GF-D8 (cell line): ENCODE measurements at places on chromosomes 6 and 20.

- DNase-seq, result no peak
Measured at GRCh38 chr20:61933951-61934715, 131.5 kb downstream of the TAF4 start.

DNA sequence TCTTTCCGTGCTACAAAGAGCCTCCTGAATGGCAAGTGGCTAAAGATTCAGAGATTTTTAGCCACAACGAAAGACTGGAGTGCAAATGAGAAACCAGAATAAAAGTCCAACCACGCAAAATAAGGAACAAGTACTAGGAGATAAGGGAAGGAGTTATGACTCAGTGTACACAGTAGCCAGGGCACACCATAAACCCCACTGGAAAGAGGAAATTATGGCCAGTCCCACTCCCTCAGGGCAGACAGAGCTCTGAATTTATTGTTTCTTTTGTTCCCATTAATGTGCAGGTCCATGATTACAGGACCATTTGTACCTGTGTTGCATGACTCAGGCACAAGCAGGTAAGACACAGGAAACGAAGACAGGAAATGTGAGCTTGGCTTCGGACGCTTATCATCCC, 150.3 kb upstream of the PREP start:
- no peak for DNase-seq

DNA sequence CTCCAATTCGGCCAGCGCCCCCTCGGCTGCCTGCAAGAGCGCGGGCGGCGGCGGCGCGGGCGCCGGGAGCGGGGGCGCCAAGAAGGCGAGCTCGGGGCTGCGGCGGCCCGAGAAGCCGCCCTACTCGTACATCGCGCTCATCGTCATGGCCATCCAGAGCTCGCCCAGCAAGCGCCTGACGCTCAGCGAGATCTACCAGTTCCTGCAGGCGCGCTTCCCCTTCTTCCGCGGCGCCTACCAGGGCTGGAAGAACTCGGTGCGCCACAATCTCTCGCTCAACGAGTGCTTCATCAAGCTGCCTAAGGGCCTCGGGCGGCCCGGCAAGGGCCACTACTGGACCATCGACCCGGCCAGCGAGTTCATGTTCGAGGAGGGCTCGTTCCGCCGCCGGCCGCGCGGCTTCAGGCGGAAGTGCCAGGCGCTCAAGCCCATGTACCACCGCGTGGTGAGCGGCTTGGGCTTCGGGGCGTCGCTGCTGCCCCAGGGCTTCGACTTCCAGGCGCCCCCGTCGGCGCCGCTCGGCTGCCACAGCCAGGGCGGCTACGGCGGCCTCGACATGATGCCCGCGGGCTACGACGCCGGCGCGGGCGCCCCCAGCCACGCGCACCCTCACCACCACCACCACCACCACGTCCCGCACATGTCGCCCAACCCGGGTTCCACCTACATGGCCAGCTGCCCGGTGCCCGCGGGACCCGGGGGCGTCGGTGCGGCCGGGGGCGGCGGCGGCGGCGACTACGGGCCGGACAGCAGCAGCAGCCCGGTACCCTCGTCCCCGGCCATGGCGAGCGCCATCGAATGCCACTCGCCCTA, 963 bp downstream of the FOXF2 start:
- DNase-seq, result no peak

DNA sequence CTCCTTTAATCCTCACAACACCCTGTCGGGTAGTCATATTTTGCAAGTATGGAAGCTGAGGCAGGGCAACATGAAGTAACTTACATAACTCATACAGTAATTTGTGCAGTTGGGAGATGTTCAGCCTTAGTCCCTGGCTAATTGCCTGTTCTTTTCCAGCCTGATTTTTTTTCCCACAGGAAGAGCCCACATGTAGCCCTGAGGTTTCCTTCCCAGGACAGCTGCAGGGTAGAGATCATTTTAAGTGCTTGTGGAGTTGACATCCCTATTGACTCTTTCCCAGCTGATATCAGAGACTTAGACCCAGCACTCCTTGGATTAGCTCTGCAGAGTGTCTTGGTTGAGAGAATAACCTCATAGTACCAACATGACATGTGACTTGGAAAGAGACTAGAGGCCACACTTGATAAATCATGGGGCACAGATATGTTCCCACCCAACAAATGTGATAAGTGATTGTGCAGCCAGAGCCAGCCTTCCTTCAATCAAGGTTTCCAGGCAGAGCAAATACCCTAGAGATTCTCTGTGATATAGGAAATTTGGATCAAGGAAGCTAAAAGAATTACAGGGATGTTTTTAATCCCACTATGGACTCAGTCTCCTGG, 5.0 kb upstream of the BTN2A1 start:
- DNase-seq, result no peak

DNA sequence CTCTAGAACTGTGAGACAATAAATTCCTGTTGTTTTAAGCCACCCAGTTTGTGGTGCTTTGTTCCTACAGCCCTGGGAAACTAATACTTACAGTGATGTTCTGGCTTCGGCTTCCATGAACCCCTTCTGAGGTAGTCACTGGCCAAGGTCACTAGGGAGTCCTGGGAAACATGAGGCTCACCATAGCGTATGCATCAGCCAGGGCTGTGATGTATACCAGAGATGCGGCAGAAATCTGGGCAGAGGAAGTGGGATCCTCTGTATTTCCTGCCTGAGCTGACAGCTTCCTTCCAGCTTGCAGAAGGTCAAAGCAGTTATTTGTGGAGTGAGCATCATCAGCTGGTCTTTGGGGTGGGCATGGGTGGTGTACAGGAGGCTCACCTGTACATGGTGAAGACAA, 27.9 kb downstream of the KAT14 start:
- DNase-seq, result no peak

DNA sequence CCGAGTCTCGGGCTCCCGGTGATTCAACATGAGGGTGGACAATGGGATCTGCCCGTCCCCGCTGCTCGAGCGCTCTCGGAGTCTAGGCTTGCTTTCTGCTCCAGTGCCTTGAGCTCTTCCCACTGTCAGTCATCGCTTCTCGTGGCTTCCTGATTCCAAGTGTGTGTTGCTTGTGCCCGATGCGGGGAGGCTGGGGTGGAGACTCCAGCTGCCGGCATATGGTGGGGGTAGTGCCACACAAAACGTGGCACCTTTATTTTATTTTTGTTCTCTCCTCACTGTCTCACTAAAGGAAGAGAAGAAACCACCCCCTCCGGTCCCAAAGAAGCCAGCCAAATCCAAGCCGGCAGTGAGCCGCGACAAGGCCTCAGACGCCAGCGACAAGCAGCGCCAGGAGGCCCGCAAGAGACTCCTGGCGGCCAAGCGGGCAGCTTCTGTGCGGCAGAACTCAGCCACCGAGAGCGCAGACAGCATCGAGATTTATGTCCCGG, 14.8 kb upstream of the MYL9 start:
- DNase-seq, result no peak

- no peak for DNase-seq
Measured at GRCh38 chr6:82035526-82035925, 212.0 kb downstream of the IBTK start.

GRCh38 chr20:22732751-22733150, 148.4 kb upstream of the FOXA2 start:
- no peak for DNase-seq

- no peak for DNase-seq
Measured at GRCh38 chr6:158805698-158806377, 13.3 kb downstream of the EZR start.

DNA sequence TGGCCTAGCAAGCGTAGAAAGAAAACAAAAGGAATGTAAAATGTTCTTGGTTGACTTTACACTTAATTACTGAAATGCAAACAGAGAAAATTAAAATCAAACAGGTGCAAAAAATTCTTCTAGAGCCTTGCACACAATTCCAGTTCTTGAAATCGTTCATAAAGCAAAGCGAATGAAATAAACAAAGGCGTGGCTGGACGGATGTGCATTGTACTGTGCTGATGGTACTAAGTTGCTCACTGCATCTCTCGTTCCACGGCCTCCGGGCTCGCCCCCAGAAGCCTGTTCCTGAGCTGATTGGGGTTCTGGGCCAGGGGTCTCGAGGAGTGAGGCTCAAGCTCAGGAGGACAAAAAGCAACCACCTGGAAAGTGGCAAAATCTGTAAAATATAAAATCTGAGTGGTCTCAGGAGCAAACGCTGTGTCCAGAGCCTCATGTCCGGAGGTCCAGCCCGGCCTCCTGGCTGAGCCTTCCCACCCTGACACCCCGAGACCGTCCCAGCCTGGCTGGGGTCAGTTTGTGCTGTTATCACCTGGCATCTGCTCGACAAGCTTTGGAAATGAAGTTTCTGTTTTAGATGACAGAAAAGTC, 71.3 kb downstream of the TTLL2 start:
- DNase-seq, result no peak

- no peak for DNase-seq
Measured at GRCh38 chr6:69489970-69490369, 306.8 kb downstream of the LMBRD1 start.

DNA sequence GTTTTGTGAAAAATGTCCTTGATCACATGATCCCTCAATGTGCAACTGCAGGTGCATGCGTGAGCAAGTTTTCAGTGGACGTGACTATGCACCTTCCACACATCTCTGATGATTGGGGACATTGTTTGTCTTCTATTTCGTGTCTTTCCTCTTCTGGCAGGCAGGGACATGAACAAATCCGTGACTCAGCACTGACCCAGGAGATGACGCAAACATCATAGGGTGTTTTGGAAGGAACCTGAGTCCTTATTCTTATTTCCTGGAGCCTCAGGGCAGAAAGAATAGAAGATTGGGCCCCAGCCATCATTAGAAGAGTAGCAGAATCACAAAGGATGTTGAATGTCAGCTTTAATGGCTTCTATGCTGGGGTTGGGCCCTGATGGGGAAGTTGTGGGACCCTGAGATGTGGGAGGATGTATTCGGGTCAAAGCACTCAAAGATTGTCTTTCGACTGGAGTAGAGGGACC, 11.9 kb upstream of the SIRPD start:
- DNase-seq, result peak; percentile 43

GRCh38 chr6:143063631-143064030, 2.9 kb downstream of the AIG1 start:
- DNase-seq, result no peak

- DNase-seq, result no peak
Measured at GRCh38 chr6:50180646-50181045, 130.9 kb upstream of the DEFB112 start.

DNA sequence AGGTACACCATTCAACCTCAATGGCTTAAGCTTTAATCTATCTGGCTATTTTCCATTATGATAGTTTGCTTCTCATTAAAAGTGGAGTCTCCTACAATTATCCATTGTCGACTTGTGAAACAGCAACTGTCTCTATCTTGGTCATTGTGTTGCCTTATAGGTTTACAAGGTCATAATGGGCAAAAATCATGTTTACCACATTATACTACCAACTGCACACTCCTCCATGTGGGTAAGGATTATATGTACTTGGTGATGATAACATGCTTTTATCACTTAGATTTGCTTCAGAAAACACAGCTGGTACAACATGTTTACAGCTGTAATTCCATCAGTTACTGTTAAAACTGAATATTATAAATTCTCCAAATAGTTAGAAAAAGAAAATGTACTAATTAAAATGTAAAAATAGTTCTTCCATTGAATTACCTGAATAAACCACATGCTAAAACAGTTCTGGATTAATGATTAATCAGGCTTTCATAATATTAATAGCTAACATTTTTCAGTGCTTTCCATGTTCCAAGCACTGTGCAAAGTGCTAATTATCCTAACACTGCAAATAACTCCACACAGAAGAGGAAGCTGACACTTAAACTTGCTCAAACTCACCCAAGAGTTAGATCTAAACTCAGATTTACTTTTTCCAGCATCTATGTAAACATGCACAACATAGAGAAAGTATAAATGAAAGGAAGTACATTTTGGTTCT, 96.7 kb downstream of the OGFRL1 start:
- no peak for DNase-seq

DNA sequence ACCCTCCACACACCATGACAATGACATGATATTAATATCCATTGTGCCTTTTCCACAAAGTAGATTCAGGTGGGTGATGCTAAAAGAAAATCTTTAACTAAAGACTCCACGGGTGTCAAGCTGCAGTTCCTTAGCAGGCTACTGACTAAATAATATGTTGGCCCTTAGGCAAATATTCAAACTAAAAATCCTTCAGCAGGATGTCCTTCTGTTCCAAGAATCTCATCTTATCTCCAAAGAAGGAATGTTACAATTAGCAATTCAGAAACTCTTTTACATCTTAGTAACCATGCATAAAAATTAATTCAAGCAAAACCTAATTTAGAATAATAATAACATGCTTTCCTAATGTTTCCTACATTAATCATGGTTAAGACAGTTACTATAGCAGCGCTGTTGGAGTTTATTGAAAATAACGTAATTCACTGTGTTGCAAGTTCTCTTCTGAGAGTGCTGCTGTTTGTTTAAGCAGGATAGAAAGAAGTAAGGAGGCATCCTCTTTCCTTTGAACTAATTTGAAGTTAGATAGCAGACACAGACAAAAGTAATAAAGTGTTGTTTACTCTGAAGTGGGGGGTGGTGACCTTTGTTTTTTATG, 414.8 kb upstream of the CDH4 start:
- no peak for DNase-seq

DNA sequence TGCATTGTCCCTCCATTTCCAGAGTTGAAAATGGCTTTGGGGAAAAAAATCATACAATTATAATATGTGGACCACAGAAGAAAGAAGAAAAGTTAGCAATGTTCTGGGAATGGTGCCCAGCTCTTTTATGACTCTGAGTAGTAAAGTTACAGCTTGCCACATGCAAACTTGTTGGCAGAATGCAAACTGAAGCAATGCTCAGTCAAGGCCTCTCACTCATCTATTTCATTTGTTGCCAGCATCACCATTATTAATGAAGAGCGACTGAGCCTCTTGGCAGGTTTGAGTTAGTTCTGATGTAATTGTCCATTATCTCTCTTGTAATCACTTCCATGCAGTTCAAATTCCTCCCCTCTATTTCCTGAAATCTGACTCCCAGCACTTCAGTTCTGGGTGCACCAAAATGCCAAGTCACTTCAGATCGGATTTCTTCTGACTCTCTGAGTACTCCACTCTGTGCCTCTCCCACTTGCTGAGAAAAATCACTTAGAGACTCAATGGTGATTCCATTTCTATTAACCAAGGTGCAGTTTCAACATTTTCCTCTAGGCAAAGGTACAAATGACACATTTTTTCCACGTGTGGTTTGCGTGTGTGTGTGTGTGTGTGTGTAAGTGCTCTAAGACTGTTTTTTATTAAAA, 154.4 kb upstream of the STMND1 start:
- peak; percentile 48 for DNase-seq

- no peak for DNase-seq
Measured at GRCh38 chr6:27238010-27238983, 9.2 kb upstream of the PRSS16 start.
